Keratinocyte (primary cell): ENCODE measurements at places on chromosomes 4 and X. TPM values are rescaled to one million over a fixed set of nuclear protein-coding genes. Genes with fewer than 3 reads are reported as not detected.

The TMPRSS11A gene
- polyA plus RNA-seq: 0.03 to 0.10 TPM in 2 of 3 replicates, not detected in the other

The DDX3X gene
- 83.2 to 127 TPM (median 98.1 TPM) in 3 replicates for polyA plus RNA-seq

The WDR17 gene
- 0.39 to 1.3 TPM (median 1.1 TPM) in 3 replicates for polyA plus RNA-seq

The ZNF630 gene
- polyA plus RNA-seq: 0.55 to 0.86 TPM (median 0.78 TPM) in 3 replicates

The APOO gene
- 14.5 to 22.7 TPM (median 20.8 TPM) in 3 replicates for polyA plus RNA-seq

The GPR143 gene
- polyA plus RNA-seq: 0.28 to 0.62 TPM (median 0.33 TPM) in 3 replicates

The VEGFC gene
- 7.6 to 46.0 TPM (median 19.4 TPM) in 3 replicates for polyA plus RNA-seq

The PLAC1 gene
- 8.5 to 13.7 TPM (median 9.7 TPM) in 3 replicates for polyA plus RNA-seq

The IL15 gene
- polyA plus RNA-seq: 0.70 to 1.4 TPM (median 0.99 TPM) in 3 replicates

The TIMM8A gene
- polyA plus RNA-seq: 12.6 to 17.0 TPM (median 14.6 TPM) in 3 replicates

The PRR32 gene
- not detected in 3 replicates for polyA plus RNA-seq

The CXCL3 gene
- polyA plus RNA-seq: 2.9 to 10.8 TPM (median 6.3 TPM) in 3 replicates

The USO1 gene
- 47.8 to 75.4 TPM (median 54.2 TPM) in 3 replicates for polyA plus RNA-seq

The SHROOM4 gene
- polyA plus RNA-seq: 0.50 to 0.76 TPM (median 0.59 TPM) in 3 replicates

The CYSLTR1 gene
- 0.03 TPM in 1 of 3 replicates, not detected in the others for polyA plus RNA-seq

The SUPT20HL2 gene
- polyA plus RNA-seq: not detected in 3 replicates

The PUDP gene
- polyA plus RNA-seq: 26.9 to 48.0 TPM (median 45.8 TPM) in 3 replicates

The LINC00632 gene
- polyA plus RNA-seq: 2.2 to 4.5 TPM (median 3.0 TPM) in 3 replicates

The TMEM271 gene
- polyA plus RNA-seq: not detected in 3 replicates

The SLITRK2 gene
- polyA plus RNA-seq: not detected in 3 replicates

The GABRQ gene
- polyA plus RNA-seq: 0.02 to 0.12 TPM (median 0.08 TPM) in 3 replicates

The PIR gene
- 17.5 to 23.2 TPM (median 20.2 TPM) in 3 replicates for polyA plus RNA-seq

The ASB5 gene
- polyA plus RNA-seq: 0.01 to 0.06 TPM in 2 of 3 replicates, not detected in the other

The DUSP21 gene
- polyA plus RNA-seq: not detected in 3 replicates

The TACC3 gene
- polyA plus RNA-seq: 4.3 to 31.4 TPM (median 19.1 TPM) in 3 replicates

The MAGIX gene
- 0.51 to 0.62 TPM (median 0.59 TPM) in 3 replicates for polyA plus RNA-seq

The DKK2 gene
- 0.08 TPM in 1 of 3 replicates, not detected in the others for polyA plus RNA-seq

The RAB41 gene
- not detected in 3 replicates for polyA plus RNA-seq

The PHEX gene
- 0.45 to 0.80 TPM (median 0.79 TPM) in 3 replicates for polyA plus RNA-seq

The LNX1 gene
- 0.17 to 0.32 TPM (median 0.22 TPM) in 3 replicates for polyA plus RNA-seq

The ART3 gene
- 0.23 to 0.64 TPM (median 0.46 TPM) in 3 replicates for polyA plus RNA-seq

The MAGEC3 gene
- polyA plus RNA-seq: not detected in 3 replicates

The ARMCX1 gene
- polyA plus RNA-seq: 14.4 to 16.1 TPM (median 14.9 TPM) in 3 replicates

The TLR3 gene
- 5.6 to 9.3 TPM (median 8.8 TPM) in 3 replicates for polyA plus RNA-seq

The LRAT gene
- polyA plus RNA-seq: 1.4 to 2.3 TPM (median 1.9 TPM) in 3 replicates

The ARHGAP10 gene
- 12.2 to 18.7 TPM (median 17.7 TPM) in 3 replicates for polyA plus RNA-seq

The HOPX gene
- polyA plus RNA-seq: 5.4 to 8.5 TPM (median 6.2 TPM) in 3 replicates

The BEND2 gene
- not detected in 3 replicates for polyA plus RNA-seq

The NAP1L2 gene
- 2.0 to 4.0 TPM (median 2.8 TPM) in 3 replicates for polyA plus RNA-seq

The MAGEA10 gene
- polyA plus RNA-seq: not detected in 3 replicates

The RHOXF2B gene
- polyA plus RNA-seq: 0.03 TPM in 1 of 3 replicates, not detected in the others

The ADGRG4 gene
- polyA plus RNA-seq: not detected in 3 replicates

The H2BW2 gene
- polyA plus RNA-seq: not detected in 3 replicates

The FRG2 gene
- not detected in 3 replicates for polyA plus RNA-seq

The CCSER1 gene
- polyA plus RNA-seq: 1.2 to 1.4 TPM (median 1.2 TPM) in 3 replicates

The MTMR8 gene
- polyA plus RNA-seq: 0.99 to 1.1 TPM (median 1.1 TPM) in 3 replicates

The SMPX gene
- polyA plus RNA-seq: not detected in 3 replicates

The CLDN34 gene
- polyA plus RNA-seq: 0.05 to 0.10 TPM in 2 of 3 replicates, not detected in the other

The ETDA gene
- not detected in 3 replicates for polyA plus RNA-seq

The PDZD4 gene
- polyA plus RNA-seq: 0.05 to 0.35 TPM (median 0.05 TPM) in 3 replicates

The P2RY8 gene
- polyA plus RNA-seq: not detected in 3 replicates

The SHOX gene
- not detected in 3 replicates for polyA plus RNA-seq

The EXOC1L gene
- not detected in 3 replicates for polyA plus RNA-seq

The ARSD gene
- 7.9 to 9.9 TPM (median 8.1 TPM) in 3 replicates for polyA plus RNA-seq

The ADH1B gene
- polyA plus RNA-seq: not detected in 3 replicates

The USP51 gene
- 0.28 to 0.57 TPM (median 0.39 TPM) in 3 replicates for polyA plus RNA-seq

The GAGE12E gene
- not detected in 3 replicates for polyA plus RNA-seq

The RRAGB gene
- polyA plus RNA-seq: 10.2 to 28.5 TPM (median 18.9 TPM) in 3 replicates

The KLHL8 gene
- polyA plus RNA-seq: 3.0 to 6.7 TPM (median 4.4 TPM) in 3 replicates
